ENCODE measurements at places on chromosomes 12 and 14. TPM values are rescaled to one million over a fixed set of nuclear protein-coding genes. Genes with fewer than 3 reads are reported as not detected.

- ATAC-seq, result no peak
These were observed 33.7 kb downstream of the VWF start for GRCh38 chr12:6090803-6091202.

GRCh38 chr12:71581206-71581605, 82.4 kb downstream of the ZFC3H1 start:
- ATAC-seq, result no peak

DNA sequence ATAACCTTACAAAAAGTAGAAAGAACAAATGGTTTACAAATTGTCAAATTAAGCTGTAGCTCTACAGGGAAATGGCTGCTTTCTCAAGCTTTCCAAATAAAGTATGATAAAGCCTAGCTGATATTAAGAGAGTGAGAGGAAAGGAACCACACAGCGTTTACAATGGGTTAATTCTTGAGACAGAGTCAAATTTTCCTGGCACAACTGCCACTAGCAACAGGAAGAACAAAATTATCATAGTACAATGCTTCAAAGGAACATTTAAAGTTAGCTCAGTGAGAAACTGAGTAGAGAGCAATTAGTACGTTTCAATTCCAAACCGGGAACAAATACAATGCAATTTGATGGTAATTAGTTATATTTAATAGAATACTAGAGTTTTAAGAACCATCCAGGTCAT, 116.0 kb downstream of the PPP1R12A start:
- no peak for ATAC-seq

DNA sequence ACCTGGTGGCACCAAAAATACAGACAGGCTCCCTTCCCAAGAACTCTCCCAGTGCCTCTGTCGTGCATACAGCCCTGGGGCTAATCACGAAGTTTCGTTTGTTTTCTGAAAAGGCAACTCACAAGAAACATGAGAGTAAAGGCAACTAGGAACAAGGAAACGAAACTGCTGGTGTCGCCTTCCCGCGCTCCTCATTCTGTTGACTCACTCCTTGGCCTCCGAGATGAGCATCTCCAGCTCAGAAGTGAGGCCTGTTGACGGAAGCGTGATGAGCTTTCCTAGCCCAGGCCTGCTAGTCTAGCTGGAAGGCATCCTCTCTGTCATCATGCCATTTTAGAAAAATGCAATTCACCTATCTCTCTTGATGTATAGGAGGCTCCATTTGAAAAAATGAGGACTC, 50.5 kb downstream of the TTC9 start:
- ATAC-seq, result no peak

DNA sequence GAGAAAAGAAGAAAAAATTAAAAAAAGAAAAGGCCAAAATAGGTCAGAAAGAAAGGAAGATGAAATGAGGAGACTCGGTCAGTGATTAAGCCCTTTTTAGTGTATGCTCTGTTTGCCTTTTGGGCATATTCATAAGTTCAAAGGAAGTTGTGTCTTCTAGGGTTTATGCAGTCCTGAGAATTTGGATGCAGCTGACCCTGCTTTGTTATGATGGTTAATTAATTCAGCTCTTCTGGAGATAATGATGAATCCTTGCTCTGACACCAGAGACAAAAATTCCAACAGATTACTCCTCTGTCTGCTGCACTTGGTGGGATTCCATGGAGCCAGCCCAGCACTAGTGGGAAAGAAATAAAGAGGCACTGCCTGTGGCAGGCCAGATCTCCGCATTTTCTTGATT, 4.5 kb upstream of the SLC7A8 start:
- no peak for ATAC-seq

- ATAC-seq, result no peak
These were observed 605.5 kb upstream of the USP15 start for GRCh38 chr12:61654698-61655097.

DNA sequence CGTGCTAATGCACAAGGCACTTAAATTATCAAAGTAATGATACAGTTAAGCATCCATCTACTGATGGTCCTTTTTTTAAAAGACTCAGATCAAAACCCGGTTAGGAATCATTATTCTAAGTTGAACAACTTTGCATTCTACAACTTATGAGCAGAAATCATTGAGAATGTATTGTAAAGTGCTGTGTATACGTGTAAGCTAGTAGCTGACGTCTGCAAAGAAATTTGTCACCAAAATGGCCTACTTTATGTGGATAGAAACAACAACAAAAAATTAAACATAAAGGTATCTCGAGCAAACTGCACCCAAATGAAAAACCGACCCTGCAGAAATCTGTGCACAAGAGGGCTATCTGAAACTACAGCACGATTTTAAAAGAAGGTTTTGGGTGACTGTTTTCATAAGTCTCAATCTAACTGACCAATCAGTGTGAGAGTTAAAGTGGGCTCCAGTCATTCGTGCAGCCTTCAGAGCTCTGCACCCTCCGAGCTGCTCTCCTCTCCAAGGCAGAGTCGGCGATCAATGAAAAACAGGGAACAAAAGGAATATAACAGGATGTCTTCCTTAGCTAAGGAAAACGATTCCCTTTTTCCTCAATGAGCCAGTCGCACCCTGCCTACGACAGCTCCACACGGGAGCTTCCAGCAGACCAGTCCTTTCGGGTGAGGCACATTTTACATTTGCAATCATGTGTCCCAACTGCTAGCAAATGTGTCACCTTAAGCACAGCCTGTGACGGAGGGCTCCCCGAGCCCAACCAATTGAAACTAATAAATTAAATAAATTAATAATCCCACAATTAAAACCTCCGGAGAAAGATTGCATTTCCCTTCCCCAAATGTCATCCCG, 200.7 kb upstream of the FOXN3 start:
- no peak for ATAC-seq

GRCh38 chr14:101491841-101492240, 69.5 kb upstream of the DIO3 start:
- ATAC-seq, result no peak

GRCh38 chr12:115630136-115630535, 647.4 kb downstream of the MED13L start:
- no peak for ATAC-seq

- ATAC-seq, result no peak
These were observed 69.6 kb downstream of the PTPN11 start for GRCh38 chr12:112488257-112488876.

The HNRNPA1 gene
- total RNA-seq, result 1,204 TPM

The MORN3 gene
- 2.5 TPM for total RNA-seq

All from activated T-helper 17 cell treated with anti-CD3 and anti-CD28 coated beads, Interleukin-2, amount 50 U/mL, for 72 hours (primary cell).